ENCODE measurements at places on chromosomes 13 and 19.

DNA sequence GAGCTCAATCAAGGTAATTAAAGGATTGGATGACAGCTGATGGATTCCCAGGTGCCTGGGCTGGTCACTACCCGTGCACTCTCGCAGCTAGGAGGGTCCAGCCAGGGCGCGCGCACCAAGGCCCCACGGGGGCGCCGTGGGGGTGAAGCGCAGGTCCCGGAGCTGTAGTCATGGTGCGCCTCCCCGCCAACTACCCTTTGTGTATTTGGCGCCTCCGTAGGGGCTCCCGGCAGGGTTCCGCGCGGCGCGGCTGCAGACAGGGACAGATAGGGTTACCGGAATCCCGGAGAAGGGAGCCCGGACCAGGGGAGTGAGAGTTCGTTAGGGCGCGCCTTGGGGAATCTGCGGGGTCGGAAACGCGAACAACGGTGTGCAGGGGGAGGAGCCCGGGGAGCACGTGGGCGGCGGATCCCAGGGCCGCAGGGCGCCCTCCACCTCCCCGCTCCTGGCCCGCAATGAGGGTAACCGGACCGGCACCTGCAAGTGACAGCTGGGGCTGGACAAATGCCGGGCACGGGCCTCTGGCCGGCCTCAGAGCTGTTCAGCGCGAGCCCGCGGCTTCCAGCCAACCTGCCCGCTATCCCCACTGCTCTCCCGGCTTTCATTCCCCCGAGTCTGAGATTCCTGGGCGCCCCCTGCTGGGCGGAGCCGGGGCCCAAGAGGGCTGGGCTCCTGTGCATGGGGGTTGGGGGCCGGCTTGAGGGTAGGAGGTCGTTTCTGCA is 3.4 kb upstream of the PRAM1 start:
- DNase-seq = peak; percentile 82

DNA sequence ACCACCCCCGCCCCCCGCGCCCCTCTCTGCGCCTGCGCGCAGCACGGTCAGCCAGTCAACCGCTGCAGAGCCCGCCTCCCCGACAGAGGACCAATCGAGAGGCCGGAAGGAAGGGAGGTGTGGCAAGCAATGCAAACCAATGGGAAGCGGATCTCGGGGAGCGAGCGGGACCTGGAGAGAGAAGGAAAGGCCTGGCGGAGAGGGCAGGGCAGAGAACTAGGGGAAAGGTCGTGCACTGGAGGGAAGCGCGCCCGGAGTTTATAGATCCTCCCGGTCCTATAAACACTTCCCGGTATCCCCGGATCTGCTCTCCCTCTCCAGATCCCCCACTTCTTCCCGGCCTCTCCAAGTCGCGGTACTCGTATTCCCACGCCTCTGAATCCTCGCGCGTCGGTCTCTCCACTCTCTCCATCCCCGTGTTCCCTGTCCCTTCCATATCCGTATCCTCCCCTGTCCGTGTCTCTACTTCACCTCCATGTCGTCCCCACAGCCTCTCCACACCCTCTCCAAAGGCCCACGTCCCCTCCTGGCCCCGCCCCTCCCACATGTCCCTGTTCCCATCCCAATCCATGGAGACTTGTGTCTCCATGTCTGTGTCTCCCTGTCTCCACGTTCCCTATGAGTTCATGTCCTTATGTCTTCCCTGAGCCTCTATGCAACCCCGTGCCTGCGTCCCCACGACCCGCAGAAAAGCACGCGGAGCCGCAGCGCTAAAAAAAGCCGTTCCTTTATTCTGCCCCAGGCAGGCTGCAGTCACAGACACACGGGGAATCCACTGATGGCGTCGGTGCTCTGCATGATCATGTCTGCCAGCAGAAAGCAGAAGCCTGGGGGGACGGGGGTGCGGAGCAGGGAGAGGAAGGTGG is 434 bp upstream of the ETFB start:
- peak; percentile 95 for DNase-seq

GRCh38 chr19:39067104-39067503 is 17.1 kb upstream of the ACP7 start:
- DNase-seq = no peak

GRCh38 chr13:30705680-30706079 is 29.7 kb upstream of the ALOX5AP start:
- DNase-seq = no peak

- DNase-seq = no peak
These were observed 287.4 kb upstream of the NBEA start for GRCh38 chr13:34654647-34655046.

- DNase-seq = peak; percentile 48
These were observed 7.8 kb downstream of the C19orf38 start for GRCh38 chr19:10855879-10856522.

- DNase-seq = no peak
These were observed 41.4 kb downstream of the SIPA1L3 start for GRCh38 chr19:37948362-37948761.

GRCh38 chr13:36412736-36413135 is 19.6 kb upstream of the CCNA1 start:
- no peak for DNase-seq

DNA sequence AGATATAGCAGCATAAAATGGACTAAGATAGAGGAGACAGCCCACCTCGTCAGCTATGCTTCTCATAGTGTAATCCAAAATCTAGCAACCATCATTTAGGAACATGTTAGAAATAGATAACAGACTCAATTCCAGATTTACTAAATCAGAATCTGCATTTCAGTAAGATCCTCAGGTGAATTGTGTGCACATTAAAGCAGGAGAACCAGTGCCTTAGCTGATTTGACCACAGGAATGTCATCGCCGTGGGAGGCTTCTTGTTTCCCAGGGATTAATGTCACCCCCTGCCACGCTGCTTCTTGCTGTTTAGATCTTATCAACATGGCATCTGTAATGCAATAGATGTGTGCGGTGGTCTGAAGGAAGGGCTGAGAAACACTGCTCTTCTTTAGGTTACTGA is 84.0 kb downstream of the GPC5 start:
- no peak for DNase-seq

GRCh38 chr13:32021785-32022184 is 9.8 kb upstream of the FRY start:
- no peak for DNase-seq

GRCh38 chr19:51986309-51987291 is at the start of gene ZNF350:
TSS of gene ZNF350 (minus strand) at chr19:51986840. CDS start at chr19:51974360, 12,480 bp downstream.
- peak; percentile 82 for DNase-seq

- DNase-seq = peak; percentile 15
These were observed 427 bp downstream of the ZNF160 start for GRCh38 chr19:53102756-53103233.

- DNase-seq = no peak
These were observed 86.7 kb downstream of the GPR12 start for GRCh38 chr13:26673890-26674289.

GRCh38 chr13:48155848-48156247 is 60.9 kb upstream of the MED4 start:
- DNase-seq = no peak

GRCh38 chr19:703651-704446 is 4.9 kb upstream of the PALM start:
- DNase-seq = peak; percentile 55

DNA sequence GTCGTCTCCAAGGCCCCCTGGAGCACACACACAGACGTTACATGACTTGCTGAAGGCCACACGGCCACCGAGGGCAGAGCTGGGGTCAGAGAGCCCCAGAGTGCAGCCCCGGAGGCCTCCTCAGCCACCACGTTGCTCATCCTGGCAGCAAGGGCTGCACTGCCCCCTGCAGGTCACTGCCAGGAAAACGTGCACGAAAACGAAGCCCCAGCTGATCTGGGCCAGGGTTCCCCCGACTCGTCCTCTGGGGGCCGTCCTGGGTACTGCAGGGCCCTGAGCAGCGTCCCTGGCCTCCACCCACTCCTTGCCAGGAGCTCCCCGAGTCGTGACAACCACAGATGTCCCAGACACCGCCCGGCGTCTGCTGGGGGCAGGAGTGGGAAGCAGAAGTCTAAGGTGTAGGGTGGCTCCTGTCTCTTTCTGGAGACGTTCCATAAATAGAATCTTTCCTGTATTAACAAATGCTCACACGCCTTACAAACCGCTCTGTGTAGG is 3.4 kb downstream of the TPGS1 start:
- peak; percentile 89 for DNase-seq

DNA sequence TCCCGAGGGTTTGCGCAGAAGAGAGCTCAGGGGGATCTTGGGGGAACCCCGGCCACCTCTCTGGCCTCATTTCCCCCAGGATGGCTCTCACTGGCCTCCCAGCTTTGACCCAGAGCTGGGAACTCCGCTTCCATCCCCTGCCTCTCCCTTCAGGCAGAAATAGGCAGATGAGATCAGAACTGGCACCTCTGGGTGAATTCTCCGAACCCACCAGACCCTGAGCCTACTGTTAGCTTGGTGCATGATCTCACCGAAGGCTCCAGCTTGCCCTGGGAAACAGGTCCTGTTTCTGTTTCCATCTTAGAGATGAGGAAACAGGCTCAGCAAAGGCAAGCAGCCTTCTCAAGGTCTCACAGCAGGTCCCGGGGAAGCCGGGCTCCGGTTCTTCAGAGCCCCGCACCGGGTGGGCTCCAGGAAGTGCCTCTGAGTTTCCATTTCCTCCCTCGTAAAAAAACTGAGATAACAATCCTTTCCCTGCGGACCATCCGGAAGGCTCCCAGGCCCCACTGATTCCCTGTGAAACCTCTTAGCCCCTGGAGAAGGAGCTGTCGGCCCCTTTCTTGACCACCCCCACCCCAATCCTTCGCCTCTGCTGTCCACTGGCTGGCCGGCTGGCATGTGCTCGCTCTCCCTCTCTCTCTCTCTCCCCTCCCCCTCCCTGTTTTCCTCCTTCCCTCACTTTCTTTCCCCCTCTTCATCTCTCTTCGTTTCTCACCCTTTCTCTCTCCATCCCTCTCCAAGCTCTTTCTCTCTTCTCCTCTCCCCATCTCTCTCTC is 2.1 kb downstream of the NECTIN2 start:
- no peak for DNase-seq

- DNase-seq = no peak
These were observed 54.0 kb upstream of the TNFRSF19 start for GRCh38 chr13:23516190-23516589.

DNA sequence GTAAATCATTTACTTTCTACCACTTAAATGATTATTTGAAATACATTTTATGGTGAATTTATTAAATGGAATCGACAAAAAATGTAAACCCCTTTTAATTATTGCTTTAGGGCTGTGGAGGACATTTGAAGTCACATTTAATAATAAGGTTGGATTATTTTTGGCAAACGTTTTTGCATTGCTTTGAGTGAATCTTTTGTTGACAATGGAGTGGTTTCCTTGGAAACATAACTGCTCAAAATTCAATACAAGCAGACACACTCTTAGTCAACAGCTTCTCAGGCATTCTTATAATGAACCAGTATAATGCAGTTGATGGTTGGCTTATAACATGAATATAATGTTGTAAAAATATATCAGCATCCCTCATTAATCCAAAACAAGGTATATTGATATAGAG is 104.7 kb downstream of the DCLK1 start:
- no peak for DNase-seq

DNA sequence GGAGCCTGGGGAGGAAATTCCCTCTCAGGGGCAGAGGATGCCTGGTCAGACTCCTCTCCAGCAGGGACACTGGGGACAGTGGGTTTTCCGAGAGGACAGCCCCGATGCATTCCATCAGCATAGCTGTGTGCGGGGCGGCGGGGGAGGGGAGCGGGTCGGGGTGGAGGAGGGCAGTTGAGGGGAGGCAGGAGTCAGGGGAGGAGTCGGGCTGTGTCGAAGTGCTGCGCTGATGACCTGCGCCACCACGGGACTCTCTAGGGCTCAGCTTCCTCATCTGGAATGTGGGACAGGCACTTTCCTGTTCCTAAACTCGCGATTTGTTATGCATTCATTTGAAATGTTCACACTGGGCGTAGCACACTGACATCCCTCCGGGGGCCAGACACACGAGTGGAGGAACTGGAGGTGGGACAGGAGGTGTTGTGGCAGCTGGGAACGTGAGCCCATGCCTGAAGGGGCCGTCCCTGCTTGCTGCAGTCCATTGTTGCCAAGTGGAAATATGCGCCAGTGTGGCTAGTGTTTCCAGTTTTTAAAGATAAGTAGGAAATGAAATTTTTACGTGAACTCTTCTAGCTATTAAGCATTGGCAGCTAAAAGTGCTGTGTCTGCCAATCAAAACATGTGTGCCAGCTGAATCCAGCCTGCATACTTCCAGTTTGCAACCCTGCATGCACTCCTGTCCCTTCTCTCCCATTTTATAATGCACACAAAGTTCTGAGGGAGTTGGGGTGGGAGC is 43.3 kb downstream of the FLT1 start:
- DNase-seq = no peak

DNA sequence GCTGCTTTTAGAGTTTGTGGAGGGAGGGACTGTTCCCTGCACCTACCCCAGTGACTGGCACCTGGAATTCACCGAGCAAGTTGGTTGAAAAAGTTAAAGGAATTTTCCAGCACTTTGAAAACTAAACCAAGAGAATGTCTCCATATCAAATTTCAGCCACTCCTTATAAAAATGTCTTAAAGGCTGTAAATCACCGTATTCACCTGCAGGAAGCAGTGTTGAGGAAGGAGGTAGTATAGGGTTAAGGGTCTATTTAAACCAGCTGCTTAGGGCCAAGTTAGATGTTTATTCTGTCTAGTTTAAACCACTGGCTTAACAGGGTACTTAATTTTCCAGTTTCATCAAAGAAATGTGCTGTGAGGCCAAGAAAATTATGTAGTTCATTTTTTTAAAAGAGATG is 3.8 kb upstream of the RAB20 start:
- DNase-seq = no peak

DNA sequence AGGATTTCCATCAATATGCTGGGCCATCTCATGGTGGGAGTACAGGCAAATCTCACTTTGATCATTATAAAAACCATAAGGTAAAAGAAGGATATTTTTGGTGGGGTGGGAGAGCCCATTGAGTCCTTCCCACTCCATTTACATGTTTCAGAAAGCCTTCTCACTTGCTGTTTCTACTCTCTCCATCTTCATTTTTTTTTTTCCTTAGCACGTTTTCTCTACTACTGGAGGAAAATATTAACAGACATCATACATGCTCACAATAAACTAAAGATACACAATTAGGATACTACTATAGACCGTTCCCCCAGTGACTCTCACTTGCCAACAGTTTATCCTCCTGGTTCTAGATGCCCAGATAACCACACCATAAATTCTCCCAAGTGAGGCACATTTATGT is 1.8 kb upstream of the AKAP8 start:
- DNase-seq = no peak

- peak; percentile 31 for DNase-seq
These were observed 515 bp downstream of the UFM1 start for GRCh38 chr13:38350114-38350617.

DNA sequence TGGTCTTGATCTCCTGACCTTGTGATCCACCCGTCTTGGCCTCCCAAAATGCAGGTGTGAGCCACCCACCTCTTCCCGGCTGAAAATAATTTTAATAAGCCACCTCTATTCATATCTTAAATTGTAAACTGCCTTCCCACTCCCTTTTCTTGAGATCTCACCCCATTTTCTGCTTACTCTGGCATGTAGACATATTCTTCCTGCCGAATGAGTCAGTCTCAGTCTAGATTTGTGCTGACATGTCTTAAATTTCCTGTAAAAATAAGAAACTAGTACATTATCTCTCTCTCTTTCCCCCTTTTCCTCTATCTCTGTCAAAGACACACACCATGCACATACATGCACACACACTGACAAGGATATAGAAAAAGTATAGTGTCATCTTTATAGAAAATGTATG is 60.9 kb downstream of the THSD1 start:
- DNase-seq = no peak

Data from germinal center (tissue), 1 donor.